ENCODE measurements at places on chromosomes 12 and 14.

GRCh38 chr14:74763803-74764531 lies 851 bp downstream of the YLPM1 start:
- DNase-seq = no peak

- no peak for DNase-seq
Observed at GRCh38 chr14:100298551-100299237, 7.5 kb downstream of the SLC25A29 start.

DNA sequence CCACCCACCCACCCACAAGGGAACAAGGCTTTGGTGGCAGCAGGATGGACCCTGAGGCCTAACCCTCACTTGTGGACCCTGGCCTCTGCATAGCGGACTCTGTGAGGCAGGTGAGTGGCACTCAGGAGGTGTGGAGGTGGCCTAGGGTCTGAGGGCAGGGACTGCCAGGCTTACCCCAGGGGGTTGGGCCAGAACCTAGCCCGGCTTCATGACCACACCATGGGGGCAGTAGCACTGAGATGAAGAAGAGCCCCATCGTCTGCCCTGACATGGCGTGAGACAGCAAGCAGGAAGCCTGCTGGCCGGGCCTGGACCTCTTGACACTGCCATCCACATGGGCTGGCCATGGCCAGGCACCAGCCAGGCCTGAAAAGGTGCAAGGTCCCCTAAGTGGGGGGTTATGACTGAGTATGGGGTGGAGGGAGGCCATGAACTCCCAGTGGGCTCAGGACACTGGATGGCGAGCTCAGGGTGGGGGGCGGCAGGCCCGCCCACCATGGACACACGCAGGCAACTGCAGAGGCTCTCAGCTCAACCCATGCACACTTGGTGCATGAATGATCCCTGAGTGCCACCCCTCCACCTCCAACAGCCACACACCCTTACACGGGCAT lies 29.3 kb downstream of the JAG2 start:
- no peak for DNase-seq

DNA sequence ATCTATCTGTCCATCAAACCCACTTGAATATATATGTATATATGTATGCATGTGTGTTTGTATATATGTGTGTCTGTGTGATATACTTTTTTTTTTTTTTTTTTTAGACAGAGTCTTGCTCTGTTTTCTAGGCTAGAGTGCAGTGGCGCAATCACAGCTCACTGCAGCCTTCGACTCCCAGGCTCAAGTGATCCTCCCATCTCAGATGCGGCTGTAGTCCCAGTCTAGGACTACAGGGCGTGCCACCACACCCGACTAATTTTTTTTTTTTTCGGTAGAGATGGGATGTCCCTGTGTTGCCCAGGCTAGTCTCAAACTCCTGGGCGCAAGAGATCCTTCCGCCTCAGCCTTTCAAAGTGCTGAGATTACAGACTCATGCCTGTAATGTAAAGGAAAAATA lies 13.0 kb upstream of the APOBEC1 start:
- DNase-seq = no peak

GRCh38 chr12:15774819-15775218 lies 14.4 kb downstream of the EPS8 start:
- DNase-seq = no peak

DNA sequence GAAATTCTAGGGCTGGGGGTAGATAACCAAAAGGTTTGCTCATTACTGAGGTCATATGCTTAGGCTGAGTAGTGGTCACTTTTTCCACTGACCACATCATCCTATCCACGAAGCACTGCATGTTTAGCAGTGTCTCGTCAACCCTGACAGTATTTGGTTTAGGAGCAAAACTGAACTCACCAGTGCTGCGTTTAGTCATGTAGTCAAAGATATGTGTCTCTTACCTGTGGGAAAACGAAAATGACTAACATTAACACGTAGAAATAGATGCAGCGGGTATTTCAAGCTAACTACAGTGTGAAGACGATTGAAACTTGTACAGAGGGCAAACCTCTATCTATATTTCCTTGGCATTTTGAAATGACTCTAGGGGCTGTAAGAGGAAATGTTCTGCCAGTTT lies 34.6 kb downstream of the MTHFD1 start:
- no peak for DNase-seq

GRCh38 chr12:95431120-95431519 lies 42.8 kb upstream of the METAP2 start:
- DNase-seq = no peak

GRCh38 chr14:100836941-100837804 lies 11.3 kb downstream of the MEG3 start:
- DNase-seq = no peak
